Colonic mucosa (tissue), 4 donors: ENCODE measurements at places on chromosomes 1 and 21. TPM values are rescaled to one million over a fixed set of nuclear protein-coding genes. Genes with fewer than 3 reads are reported as not detected.

DNA sequence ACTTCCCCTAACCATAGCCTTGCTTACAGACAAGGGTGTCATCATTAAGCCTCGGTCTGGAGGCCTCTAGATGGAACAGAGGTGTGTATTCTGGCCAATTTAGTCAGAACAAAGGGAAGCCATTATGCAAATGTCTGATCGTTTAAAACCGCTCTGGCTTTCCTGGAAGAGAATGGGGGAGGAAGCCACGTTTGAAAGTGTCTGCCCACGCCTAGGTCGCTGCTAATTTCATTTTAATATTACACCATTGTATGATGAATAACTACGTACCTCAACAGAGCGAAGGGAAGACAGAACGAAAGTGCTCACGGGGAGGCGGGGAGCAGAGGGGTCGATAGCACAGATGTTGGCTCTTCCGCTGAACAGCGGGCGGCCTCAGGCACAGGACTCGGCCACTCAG, 41.1 kb upstream of the CSF3R start:
- H3K4me3 ChIP-seq: no peak overlapping the region
- H3K27ac ChIP-seq: no peak overlapping the region
- H3K4me1 ChIP-seq: no peaks in the 10 kb centered on the region
- H3K27me3 ChIP-seq: no peaks in the 10 kb centered on the region

DNA sequence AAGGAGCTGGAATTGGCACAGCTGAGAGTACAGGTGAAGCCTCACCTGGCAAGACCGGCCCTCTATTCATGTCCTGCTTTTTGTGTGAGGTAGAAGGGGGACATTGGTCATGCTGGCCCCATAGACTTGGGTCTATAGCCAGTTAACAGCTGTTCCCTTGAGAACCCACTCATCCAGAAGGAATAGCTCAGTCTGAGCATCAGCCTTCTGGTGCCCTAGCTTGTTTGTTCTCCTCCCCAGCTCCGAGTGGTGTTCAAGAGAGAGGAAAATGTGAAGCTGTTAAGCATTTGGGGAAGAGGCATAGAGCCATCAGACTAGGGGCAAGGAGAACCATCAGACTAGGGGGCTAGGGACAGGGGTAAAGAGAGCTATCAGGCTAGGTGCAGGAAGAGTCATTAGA, 290.9 kb downstream of the SIPA1L2 start:
- no peaks in the 10 kb centered on the region for H3K27me3 ChIP-seq
- no peak overlapping the region for H3K4me3 ChIP-seq
- H3K36me3 ChIP-seq: no peaks in the 10 kb centered on the region
- H3K27ac ChIP-seq: no peak overlapping the region
- no peak for DNase-seq

The PLA2G2C gene
- not detected for total RNA-seq

- DNase-seq: no peak
- no peak overlapping the region for H3K4me3 ChIP-seq
- no peaks in the 10 kb centered on the region for H3K4me1 ChIP-seq
- H3K27me3 ChIP-seq: no peaks in the 10 kb centered on the region
- H3K27ac ChIP-seq: no peak overlapping the region
Measured at GRCh38 chr1:73306899-73307555, 890.9 kb downstream of the LRRIQ3 start.

DNA sequence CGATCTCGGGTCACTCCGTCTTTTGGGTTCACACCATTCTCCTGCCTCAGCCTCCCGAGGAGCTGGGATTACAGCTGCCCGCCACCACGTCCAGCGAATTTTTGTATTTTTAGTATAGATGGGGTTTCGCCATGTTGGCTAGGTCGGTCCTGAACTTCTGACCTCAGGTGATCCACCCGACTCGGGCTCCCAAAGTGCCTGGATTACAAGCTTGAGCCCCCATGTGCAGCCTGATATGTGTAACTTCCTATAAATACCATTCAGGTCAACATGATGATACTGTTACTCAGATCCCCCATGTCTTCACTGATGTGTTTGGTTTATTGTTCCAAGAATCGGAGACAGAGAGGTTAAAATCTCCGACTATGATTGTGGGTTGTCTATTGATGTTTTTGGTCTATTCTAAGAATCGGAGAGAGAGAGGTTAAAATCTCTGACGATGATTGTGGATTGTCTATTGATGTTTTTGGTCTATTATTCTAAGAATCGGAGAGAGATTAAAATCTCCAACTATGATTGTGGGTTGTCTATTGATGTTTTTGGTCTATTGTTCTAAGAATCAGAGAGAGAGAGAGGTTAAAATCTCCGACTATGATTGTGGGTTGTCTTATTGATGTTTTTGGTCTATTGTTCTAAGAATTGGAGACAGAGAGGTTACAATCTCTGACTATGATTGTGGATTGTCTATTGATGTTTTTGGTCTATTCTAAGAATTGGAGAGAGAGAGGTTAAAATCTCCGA, 17.0 kb downstream of the C1orf159 start:
- H3K36me3 ChIP-seq: no peaks in the 10 kb centered on the region
- no peaks in the 10 kb centered on the region for H3K4me1 ChIP-seq
- no peak for DNase-seq

The TMEM61 gene
- total RNA-seq: 11.0 TPM

DNA sequence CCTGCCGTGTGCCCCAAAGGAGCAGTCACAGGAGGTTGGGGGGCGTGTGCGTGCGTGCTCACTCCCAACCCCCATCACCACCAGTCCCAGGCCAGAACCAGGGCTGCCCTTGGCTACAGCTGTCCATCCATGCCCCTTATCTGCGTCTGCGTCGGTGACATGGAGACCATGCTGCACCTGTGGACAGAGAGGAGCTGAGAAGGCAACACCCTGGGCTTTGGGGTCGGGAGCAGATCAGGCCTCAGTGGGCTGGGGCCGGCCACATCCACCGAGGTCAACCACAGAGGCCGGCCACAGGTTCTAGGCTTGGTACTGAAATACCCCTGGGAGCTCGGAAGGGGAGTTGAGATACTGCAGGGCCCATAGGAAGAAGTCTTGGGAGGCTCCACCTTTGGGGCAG, 23.5 kb downstream of the COL6A1 start:
- no peaks in the 10 kb centered on the region for H3K27me3 ChIP-seq
- no peaks in the 10 kb centered on the region for H3K4me1 ChIP-seq
- H3K27ac ChIP-seq: no peak overlapping the region

The NHLH1 gene
- total RNA-seq: not detected

The SCCPDH gene
- total RNA-seq: 29.9 TPM
